CD4-positive, alpha-beta T cell treated with Interleukin-21 for 1 hour (primary cell): ENCODE measurements at places on chromosomes 6 and 20.

GRCh38 chr20:35039146-35039545, 53.5 kb downstream of the TRPC4AP start:
- DNase-seq, result no peak

GRCh38 chr6:53281518-53282215, 67.1 kb downstream of the ELOVL5 start:
- DNase-seq, result no peak

DNA sequence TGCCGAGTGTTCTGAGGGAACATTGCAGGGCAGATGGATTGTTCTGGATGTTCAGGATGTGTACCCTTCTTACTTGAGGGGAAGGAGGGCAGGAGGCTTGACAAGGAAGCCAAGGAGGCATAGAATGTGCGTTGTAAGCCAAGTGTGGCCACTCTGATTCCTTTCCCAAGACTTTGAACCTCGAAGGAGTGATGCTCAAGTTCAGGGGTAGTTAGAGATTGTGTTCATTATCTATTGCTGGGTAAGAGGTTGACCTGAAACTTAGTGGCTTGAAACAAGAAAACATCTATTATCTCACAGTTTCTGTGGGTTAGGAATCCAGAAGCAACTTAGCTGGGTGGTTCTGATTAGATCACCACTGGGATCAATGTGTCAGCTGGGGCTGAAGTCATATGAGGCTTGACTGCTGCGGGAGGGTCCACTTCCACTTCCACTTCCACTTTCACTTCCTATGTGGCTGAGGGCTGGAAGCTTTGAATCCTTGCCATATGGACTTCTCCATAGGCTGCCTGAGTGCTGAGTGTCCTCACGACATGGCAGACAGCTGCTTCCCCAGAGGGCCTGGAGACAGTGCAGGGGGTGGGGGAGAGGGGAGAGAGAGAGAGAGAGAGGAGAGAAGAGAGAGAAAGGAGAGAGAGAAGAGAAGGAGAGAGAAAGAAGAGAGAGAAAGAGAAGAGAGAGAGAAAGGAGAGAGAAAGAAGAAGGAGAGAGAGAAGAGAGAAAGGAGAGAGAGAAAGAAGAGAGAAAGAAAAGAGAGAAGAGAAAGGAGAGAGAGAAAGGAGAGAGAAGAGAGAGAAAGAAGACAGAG, 6.9 kb upstream of the CD40 start:
- peak; percentile 29 for DNase-seq

- DNase-seq, result no peak
Observed at GRCh38 chr6:133632906-133633305, 256.0 kb upstream of the TCF21 start.

GRCh38 chr6:116405138-116405537, 34.4 kb downstream of the DSE start:
- no peak for DNase-seq

- DNase-seq, result no peak
Observed at GRCh38 chr20:62702895-62703852, 5.5 kb upstream of the NTSR1 start.

DNA sequence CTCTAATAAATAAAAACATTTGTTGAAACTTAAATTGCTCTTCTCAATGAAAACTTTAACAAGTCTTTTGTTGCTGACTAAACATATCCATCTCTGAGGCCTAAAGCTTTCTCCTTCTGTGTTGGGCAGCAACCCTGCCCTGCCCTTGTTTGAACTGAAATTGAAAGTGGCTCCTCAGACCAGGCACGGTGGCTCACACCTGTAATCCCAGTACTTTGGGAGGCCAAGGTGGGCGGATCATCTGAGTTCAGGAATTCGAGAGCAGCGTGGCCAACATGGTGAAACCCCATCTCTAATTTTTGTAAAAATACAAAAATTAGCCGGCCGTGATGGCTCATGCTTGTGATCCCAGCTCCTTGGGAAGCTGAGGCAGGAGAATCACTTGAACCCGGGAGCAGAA, 29.2 kb upstream of the GNRH2 start:
- DNase-seq, result no peak

- peak; percentile 66 for DNase-seq
Observed at GRCh38 chr20:50575865-50576720, 65.9 kb downstream of the PTPN1 start.

DNA sequence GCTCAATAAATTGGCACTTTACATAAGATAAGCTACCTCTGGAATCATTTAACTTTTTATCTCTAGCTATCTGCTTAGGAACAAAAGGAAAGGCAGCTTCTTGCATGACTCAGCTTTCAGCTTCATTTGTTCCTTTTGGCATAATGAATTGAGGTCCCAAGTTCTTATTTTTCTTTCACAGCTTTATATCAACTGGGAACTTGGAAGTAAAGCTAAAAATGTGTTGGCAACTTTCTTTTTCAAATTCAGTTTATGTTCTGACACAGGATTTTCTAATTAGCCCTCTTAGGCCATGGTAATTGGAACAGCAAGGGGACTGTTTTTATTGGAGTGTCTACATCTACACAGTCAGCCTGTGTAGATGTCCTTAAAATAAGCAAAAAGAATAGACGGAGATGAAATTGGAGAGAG, 55.2 kb upstream of the MRAP2 start:
- DNase-seq, result no peak

GRCh38 chr20:51074062-51074461, 51.2 kb upstream of the KCNG1 start:
- DNase-seq, result no peak

GRCh38 chr6:44675449-44675848, 287.9 kb downstream of the CDC5L start:
- no peak for DNase-seq

- DNase-seq, result no peak
Observed at GRCh38 chr6:149080511-149080910, 237.0 kb upstream of the TAB2 start.

DNA sequence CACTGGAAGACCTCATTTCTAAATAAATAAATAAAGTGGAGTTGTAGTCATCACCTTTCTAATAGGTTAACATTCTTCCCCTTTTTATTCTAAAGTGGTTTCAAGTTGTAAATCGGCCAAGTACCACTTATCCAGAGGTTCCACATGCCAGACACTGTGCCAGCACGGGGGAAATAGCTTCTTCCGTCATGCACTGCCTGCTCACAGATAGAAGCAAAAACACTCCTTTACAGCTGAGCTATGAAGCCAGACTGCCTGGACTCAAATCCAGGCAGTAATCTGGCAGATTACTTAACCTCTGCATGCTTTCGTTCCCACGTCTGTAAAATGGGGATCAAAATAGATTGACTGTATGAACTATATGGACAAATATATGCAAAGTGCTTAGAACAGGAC, 17.2 kb upstream of the SCML4 start:
- no peak for DNase-seq

DNA sequence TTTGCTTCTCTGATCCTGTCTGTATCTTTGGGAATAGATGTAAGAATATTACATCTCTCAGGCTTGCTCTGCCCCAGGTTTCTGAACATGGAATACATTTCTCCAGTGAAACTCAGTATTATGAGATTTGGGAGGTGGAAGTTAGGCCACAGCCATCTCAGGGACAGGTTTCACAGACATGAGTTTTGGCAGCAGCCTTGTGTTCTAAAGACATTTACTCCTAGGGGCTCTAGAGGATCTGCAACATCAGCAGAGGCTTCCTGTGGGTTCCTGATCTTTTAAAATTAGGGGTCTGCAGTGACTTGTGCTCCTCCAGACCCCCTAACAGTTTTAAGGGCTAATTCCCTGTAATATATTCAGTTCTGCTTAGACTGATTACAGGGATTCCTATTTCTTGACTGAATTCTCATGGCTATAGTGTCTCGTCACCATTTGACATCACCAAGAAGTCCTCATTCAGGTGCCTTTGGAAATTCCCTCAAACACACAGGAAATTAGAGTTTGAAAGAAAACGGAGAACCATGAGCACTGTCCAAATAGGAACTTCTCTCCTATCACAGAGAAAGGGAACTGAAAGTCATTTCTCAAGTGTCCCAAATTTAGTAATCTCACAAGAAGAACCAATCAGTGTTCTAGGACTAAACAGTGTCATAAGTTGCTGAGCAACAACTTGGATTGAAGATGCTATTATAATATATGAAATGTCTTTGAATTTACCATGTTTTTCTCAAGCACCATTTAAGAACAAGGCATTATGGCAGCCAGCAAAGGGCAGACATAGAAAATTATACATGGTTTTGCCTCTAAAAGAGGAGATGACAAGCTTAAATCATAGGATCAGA, 2.5 kb upstream of the HLA-DRA start:
- peak; percentile 61 for DNase-seq

GRCh38 chr6:119032428-119032827, 46.0 kb downstream of the FAM184A start:
- DNase-seq, result no peak

GRCh38 chr6:163820745-163821458, 406.4 kb downstream of the QKI start:
- no peak for DNase-seq

GRCh38 chr20:44014807-44015732, 100.4 kb downstream of the TOX2 start:
- no peak for DNase-seq

GRCh38 chr6:51910851-51911250, 176.6 kb downstream of the PKHD1 start:
- no peak for DNase-seq

DNA sequence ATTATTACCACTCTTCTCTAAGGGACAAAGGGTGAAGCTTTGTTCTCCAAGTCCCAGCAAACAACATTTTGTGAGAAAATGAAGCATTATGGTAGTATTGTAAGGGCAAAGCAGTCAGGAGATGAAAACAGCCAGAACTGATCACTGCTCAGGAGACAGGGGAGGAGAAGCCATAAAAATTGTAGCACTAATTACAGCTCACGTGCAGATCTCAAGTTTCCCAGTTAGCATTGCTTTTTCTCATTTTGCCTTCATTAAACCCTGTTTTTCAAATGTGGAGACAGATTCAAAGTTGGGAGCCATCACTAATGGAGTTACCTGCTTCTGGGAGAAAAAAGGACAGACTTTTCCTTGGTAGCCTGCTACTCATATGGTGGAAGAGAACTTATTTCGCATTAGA, 210.9 kb upstream of the PDE10A start:
- DNase-seq, result no peak

DNA sequence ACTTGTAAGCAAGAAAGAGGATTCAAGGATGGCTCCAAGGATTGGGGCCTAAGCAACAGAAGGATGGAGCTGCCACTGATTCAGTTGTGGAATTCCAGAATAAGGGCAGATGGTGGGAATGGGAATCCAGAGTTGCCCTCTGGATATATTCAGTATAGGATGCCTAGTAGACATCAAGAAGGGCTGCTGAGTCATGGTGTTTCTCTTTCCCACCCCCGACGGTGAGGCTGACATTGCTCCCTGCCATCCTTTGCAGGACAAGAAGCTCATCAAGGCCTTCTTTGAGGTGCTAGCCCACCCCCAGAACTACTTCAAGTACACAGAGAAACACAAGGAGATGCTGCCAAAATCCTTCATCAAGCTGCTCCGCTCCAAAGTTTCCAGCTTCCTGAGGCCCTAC, 11.2 kb upstream of the ZNF76 start:
- DNase-seq, result no peak

GRCh38 chr6:131688286-131688685, 12.9 kb downstream of the OR2A4 start:
- no peak for DNase-seq

GRCh38 chr6:89794324-89794723, 25.3 kb downstream of the MDN1 start:
- DNase-seq, result peak; percentile 23

DNA sequence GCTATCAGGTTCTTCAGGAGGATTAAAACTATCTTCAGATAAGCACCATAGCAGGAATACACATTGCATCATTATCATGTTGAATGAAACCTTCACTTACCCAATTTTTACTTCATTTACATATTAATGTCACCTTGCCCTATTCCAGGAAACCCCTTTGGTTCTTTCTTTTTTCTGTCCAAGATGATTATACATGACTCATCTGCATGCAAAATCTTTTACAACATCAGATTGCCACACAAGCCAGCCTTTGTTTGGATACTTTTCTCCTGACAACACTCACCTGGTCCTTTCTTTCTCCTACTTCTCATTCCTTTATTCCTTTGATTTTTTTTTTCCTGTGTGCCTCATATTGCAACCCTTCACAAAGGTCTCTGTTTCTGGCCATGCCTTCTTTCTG, 200.5 kb upstream of the POU3F2 start:
- no peak for DNase-seq

DNA sequence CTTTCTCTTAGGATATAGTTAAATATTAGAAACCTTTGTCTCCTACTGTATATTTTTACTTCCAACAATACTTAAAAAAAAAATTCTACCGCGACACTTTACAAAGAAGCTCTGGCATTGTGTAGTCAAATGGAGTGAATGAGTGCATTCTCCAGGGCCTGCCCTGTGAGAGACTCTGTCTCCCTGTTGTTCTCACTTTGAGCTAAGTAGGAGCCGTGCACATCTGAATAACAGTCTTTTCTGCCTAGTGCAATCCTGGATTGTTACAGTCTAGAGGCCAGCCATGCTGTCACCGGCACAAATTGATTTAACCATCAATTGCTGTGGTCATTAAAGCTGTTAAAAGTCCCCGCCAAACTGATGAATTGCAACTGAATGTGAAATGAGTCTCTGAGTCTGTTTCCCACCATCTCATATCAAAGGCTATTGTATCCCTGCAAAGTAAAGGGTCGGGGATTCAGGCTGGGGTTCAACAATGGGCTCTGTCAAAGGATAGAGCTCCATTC, 156.0 kb downstream of the RFPL4B start:
- no peak for DNase-seq

DNA sequence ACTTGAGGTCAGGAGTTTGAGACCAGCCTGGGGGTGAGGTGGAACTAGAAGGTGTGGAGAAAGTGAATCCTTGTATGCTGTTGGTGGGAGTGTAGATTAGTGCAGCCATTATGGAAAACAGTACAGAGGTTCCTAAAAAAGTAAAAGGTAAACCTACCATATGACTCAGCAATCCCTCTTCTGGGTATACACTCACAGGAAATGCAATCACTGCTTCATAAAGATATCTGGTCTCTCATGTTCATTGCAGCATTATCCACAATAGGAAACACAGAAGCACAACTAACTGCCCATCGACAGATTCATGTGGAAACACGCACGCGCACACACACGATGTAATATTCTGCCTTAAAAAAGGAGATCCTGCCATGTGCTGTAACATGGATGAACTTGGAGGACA, 66.7 kb downstream of the CDC5L start:
- no peak for DNase-seq

- no peak for DNase-seq
Observed at GRCh38 chr6:122853259-122853995, 64.4 kb downstream of the SMPDL3A start.

GRCh38 chr6:46090115-46091079, 39.4 kb upstream of the ENPP4 start:
- peak; percentile 63 for DNase-seq

DNA sequence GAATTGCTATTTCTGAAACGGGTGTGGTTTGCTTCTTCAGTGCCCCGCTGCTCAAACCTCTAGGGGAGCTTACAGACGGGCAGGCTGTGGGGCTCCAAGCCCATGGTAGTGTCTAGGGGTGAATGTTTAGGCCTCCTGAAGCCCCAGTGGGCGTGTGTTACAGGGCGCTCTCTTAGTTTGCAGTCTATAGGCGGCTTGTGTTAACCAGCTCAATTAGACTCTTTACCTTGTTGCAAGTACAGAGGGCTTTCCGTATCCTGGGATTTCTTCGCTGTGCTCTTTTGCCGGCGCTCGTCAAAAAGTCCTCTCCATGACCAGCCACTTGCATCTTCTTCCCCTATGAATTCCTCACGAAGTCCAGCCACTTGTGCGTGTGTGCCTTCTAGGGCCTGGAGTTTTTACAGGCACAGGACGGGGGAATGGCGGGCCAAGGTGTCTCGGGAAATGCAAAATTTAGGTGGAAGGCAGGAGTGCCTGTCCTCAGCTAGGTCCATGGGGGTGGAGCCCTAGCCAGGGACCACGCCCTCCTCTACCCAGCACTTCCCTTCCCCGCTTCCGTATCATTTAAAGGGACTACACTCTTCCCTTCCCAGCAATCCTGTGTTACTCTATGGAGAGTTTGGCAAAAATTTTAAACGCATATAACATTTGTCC, 94.5 kb downstream of the HTR1B start:
- no peak for DNase-seq
